Epithelial cell of proximal tubule (primary cell): ENCODE measurements at places on chromosomes 2 and 18.

GRCh38 chr2:126700677-126701076, 44.7 kb downstream of the GYPC start:
- no peak for DNase-seq

GRCh38 chr18:42107287-42107686, 152.3 kb downstream of the PIK3C3 start:
- DNase-seq, result no peak

DNA sequence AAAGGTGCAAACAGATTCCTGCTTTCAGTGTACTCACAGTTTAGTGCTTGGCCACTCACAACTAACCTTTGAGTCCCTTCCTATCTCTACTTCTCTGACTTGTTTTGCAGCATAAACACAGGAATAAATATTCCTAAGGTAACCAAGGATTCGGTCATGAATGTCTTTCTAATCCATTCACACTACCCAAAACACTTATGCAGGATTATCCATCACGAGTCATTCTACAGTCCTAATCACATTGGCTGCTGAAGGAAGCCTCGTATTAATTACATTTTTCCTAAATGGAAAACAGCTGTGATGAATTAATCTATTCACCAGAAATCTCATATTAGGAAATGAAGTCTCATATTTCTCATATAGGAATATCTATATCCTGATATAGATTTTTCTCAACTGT, 16.3 kb downstream of the RDH14 start:
- no peak for DNase-seq

- DNase-seq, result no peak
These were observed 510 bp downstream of the NCKAP1 start for GRCh38 chr2:183037553-183038340.

DNA sequence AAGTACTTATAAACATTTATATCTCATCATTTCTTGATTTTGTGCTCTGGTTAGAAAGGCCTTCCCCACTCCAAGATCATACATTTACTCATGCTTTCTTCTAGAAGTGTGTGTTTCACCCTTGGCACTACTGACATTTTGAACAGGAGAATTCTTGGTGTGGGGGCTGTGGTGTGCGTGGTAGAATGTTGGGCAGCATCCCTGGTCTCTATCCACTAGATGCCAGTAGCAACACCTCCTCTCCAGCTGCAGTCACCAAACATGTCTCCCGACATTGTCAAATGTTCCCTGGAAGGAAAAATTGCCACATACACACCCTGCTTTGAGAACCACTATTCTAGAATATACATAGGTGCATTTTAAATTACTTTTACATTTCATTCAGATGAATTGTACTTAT, 8.7 kb upstream of the TGIF1 start:
- DNase-seq, result no peak

DNA sequence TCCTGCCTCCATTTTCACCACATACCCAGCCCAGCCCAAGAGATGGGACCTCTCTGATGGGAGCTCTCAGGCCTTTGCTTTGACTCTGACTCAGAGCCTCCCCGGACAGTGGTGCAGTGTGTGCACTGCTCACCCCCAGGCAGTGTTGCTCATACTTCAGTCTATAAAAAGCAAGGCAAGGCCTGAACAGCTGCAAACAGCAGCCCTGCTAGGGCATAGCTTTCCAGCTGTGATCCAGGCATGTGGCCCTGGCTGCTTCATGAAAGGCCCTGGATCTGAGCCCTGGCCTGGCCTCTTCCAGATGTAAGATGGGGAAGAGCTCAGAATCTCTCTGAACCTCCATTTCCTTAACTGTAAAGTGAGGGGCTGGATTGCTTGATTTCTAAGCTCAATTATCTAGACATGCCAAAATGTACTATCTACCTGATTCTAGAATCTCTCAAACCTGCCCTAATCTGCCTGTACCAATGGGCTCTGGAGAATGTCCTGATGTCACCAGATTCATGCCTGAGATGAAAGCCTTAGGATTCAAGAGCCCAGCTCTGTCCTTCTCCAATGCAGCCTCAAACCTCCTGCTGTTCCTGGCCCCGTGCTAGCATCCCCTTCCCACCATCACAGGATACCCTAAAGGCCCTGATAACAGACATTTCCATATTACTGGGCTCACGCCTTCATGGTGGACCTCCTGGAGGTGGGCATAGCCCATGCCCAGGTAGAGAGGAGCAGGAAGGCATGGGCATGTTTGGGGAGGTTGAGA, 206.9 kb downstream of the ARL4C start:
- DNase-seq, result no peak
